ENCODE measurements at places on chromosomes 1 and 21.

DNA sequence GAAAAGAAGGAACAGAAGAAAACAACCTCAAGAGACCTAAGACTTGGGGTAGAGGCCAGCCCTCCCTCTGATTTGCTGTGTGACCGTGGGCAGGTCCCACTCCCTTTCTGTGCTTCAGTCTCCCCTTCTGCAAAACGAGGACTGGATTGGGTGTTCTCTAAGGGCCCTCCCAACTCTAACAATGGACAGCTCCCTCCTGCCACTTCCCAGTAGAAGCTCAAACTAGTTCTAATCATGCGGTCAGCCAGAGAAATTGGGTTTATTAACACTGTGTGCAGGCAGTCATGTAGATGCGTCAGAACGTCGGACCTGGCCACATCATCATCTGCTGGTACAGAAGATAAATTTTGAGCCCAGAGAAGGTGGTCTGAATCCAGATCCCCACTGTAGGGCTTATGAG lies 1.6 kb upstream of the PADI4 start:
- DNase-seq: no peak

- no peak for DNase-seq
These were observed 175.0 kb downstream of the VAV3 start for GRCh38 chr1:107789817-107790524.

GRCh38 chr1:115331558-115332331 lies 6.3 kb downstream of the NGF start:
- DNase-seq: no peak

- no peak for DNase-seq
These were observed 10.3 kb downstream of the TTC34 start for GRCh38 chr1:2791027-2791760.

- no peak for DNase-seq
These were observed 199.7 kb downstream of the TBX15 start for GRCh38 chr1:118788463-118788862.

GRCh38 chr1:11929849-11930248 lies 3.6 kb upstream of the KIAA2013 start:
- DNase-seq: no peak

GRCh38 chr1:36231191-36231590 lies 6.9 kb downstream of the THRAP3 start:
- no peak for DNase-seq

DNA sequence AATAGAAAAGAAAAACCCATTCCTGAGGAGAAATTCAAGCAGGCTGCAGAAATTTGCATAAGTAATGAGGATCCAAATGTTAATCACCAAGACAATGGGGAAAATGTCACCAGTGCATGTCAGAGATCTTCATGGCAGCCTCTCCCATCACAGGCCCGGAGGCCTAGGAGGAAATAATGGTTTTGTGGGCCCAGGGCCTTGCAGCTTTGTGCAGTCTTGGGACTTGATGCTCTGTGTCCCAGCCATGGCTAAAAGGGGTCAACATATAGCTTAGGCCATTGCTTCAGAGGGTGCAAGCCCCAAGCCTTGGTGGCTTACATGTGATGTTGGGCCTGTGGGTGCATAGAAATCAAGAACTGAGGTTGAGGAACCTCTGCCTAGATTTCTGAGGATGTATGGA lies 22.7 kb downstream of the RAB3GAP2 start:
- DNase-seq: no peak

- no peak for DNase-seq
These were observed 3.6 kb upstream of the MXRA8 start for GRCh38 chr1:1361982-1362423.

DNA sequence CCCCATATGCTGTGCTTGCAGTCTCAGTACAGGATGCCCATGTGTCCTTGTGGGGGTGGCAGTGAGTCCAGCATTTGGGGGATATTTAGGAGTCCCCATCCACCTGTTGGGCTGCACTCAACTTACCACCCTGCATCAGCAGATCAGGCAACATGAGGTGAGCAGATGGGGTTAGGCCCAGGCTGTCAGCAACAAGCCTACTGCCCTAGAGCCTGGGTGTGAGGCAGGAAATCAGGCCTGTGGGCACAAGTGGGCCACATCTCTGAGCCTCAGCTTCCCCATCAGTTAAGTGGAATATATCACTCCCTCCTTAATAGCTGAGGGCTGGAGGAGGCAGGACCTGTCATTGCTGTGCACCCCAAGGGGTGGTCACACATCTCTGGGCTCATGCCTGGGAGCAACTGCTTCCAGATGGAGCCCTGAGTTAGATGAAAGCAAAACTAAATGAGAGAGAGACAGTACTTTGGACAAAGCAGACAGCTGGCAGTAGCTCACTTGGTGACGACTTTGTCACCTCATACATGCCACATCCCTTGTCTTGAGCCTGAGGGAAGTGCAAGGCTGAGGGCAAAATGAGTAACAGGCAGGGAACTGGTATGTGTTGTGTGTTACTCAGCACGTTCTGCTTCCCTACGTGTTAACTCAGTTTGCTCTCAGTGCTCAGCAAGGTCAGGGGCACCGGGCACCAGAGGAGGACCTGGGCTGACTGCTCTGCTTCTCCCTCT lies 48.4 kb downstream of the TRIM11 start:
- DNase-seq: no peak

DNA sequence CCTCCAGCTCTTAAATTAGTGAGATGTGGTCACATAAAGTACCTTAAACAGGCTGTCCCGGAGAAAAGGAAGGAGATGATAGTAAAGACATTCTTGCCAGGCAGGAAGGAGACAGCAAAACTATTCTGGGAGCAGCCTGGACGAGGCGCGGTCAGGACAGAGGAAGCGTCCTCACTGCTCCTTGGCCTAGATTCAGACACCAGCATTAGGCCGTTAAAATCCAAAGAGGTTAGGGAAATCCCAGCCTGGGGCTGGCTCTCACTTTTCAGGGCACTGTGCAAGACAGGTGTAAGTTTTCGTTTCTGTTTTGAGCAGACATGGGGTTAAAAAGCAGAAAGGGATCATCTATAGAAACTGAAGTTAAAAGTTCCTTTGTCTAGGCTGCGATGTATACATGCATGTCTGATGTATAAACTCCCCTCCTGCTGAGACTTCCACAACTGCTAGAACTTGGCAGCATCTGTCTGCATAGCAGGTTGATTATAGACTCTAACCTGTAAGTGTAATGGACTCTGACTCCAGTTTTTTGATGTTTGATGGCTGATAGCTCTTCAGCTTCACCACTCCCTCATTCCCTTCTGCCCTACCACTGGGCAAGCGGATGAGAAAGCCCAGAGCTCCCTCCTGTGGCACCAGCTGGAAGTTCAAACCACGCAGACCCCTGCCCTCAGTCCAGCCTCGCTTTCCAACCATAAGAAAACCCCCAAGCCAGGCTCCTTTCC lies 21.5 kb downstream of the STPG1 start:
- DNase-seq: peak; percentile 56

DNA sequence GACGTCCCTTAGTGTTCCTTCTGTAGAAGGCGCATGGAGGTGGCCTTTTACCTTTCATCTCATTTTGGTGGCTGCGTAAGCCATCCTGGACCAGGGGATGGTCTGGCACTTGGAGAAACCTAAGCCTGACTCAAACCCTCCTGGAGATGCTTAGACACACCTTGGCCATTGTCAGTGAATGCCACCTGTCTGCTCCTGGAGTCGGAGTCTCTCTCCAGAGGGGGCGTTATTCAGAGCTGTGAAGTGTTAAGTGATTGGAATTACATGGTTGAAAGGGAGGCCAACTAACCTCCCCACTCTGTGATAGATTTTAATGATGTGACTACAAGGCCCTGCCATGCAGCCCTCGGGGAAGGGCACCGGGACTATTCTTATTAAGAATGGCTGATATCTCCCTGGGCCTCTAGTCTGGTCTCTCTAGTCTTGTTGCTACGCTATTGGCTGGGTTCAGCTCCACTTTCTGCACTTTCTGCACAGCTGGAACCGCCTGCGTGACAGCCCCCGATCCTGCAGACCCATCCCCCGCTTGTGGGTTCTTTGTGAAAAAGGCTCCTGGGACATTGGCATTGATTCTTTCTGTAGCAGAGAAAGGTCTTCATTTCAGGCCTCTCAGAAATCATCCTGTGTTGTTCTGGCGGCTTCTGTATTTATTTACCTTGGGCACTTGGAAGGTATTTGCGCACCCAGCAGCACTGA lies 4.2 kb downstream of the RASSF5 start:
- no peak for DNase-seq

DNA sequence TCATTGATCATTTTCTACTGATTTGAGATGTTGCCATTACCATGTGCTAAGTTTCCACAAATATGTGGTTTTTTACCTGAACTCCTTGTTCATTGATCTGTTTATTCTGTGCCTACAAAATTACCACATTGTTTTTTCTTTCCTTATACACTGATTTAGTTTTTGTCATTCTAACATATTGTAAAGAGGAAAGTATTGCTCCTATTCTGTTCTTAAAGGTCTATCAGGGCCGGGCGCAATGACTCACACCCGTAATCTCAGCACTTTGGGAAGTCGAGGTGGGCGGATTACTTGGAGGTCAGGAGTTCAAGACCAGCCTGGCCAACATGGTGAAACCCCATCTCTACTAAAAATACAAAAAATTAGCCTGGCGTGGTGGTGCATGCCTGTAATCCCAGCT lies 75.1 kb downstream of the CAMTA1 start:
- DNase-seq: no peak

GRCh38 chr21:45535341-45536081 lies 6.7 kb downstream of the SLC19A1 start:
- no peak for DNase-seq

Measured in activated CD4-positive, alpha-beta T cell treated with anti-CD3 and anti-CD28 coated beads for 4 hours (primary cell).